ENCODE measurements at places on chromosomes 7 and 10.
A peak's percentile ranks its signal among the peaks of the same experiment; 100 is the strongest.

- no peak for DNase-seq
Observed at GRCh38 chr10:29012926-29013554, 275.8 kb upstream of the LYZL1 start.

DNA sequence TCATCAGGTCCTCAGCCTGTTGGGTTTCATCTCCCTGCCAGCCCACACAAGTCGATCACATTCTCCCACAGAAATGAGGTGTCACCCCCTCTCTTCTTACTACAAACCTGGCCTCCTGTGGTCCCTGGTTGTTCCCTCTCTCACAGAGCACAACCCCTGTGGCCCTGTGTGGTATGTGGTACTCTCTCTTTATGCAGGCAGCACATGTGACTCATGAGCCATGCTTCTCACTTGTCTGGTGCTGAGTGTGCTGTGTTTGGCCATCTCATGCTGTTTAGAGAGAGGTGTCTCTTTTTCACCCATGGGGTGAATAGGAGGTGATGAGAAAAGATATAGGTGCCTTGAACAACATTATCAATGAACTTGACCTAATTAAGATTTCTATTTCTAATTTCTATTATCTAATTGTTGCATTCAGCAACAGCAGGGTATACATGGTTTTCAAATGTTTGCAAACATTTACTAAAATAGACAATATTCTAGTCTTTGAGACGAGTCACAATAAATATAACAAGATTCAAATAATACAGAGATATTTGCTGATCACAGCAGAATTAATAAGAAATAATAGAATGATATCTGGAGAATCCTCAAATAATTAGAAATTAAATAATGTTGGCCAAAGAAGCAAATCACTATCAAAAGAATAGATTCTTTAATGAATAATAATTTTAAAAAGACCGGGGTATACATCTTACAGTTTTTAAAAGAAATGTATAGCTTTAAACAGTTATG lies 633.8 kb upstream of the IGFBP3 start:
- DNase-seq = no peak

- no peak for DNase-seq
Observed at GRCh38 chr10:77967611-77968022, 41.1 kb upstream of the DLG5 start.

DNA sequence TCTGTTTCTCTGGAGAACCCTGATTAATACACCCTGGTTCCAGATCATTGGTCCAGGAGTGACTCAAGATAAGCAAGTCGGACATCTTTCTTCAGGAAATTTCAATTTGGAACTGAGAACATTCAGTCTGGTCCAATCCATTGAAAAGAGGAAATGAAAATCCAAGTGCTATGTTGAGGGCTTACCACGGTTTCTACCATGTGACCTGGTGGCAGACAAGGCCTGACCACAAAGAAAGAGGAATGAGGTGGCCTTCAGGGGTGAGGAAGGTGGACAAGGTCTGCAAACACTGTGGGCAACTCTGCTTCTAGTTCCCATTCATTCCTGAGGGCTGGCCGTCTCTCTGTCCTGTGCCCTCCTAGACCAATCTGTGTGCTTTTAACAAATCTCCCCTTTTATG lies 149.2 kb upstream of the GHITM start:
- no peak for DNase-seq

GRCh38 chr10:62614389-62615157 lies 189.9 kb upstream of the ADO start:
- no peak for DNase-seq

DNA sequence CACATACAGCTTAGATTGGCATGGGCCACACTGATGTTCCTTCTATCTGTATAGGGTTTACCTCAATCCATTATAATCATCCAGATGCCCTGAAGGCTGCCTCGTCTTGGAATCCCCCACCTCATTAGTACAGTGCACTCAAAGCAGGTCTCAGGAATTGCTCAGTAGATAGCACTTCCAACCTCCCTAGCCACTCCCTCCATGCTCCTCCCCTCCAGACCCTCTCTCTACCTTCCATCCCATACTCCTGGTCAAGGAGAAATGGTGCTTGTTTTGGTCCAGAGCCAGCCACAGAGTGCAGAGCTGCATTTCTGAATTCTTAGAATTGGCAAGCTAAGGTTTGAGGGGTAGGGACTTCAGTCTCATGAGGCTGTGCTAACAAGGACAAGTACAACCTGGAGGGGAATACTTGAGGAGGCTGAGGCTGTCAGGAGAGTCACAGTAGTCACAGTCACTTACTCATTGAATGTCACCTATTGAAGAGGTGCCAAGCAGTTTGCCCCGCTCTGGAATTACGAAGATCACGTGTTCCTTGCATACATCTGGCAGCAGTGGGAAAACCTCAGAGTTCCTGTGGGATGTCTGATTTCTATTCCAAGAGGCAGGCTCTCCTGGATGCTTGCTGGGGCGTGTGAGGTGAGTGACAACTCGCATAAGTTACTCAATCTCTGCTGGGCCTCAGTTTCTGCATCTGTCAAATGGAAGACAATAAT lies 60.7 kb upstream of the ZNF746 start:
- DNase-seq = no peak

- no peak for DNase-seq
Observed at GRCh38 chr7:68166525-68166924, 1169.9 kb downstream of the TYW1 start.

DNA sequence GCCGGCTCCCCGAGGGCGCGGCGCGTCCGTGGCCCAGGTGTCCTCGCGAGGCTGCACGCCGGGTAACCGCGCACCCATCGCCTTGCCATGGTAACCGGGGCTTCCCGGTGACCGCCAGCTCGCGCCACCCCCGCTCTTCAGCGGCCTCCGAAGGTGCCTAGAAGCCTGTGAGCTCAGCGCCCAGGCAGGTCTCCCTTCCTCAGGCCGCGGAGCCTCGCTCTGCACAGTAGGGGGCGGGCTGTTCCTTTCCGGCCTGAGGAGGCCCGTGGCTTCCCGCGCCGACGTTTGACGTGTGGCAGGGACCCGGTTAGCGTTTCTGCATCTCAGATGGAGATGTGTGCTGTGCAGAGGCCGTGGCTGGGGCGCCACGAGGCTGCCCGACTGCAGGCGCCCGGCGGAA lies 117.1 kb downstream of the DYNC2I1 start:
- peak; percentile 38 for DNase-seq

GRCh38 chr10:60942788-60943315 lies 1.1 kb downstream of the RHOBTB1 start:
- peak; percentile 3 for DNase-seq

DNA sequence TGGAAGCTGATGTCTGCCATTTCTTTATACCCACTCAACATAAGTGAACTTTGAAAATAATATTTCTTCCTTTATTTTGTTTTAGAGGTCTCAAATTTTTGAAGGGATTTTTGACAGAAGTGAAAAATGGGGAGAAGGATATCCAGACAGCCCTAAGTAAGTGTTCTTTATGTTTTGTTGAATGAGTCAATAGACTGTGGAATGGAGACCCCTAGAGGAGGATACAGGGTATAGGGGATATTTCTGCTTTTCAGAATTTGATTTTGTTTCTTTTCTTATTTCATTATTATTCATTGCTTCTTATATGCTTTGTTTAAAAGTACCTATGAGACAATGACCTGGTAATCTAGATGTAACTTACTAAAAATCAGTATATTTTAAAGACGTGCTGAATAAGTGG lies 34.4 kb downstream of the PLEKHA8 start:
- DNase-seq = no peak

DNA sequence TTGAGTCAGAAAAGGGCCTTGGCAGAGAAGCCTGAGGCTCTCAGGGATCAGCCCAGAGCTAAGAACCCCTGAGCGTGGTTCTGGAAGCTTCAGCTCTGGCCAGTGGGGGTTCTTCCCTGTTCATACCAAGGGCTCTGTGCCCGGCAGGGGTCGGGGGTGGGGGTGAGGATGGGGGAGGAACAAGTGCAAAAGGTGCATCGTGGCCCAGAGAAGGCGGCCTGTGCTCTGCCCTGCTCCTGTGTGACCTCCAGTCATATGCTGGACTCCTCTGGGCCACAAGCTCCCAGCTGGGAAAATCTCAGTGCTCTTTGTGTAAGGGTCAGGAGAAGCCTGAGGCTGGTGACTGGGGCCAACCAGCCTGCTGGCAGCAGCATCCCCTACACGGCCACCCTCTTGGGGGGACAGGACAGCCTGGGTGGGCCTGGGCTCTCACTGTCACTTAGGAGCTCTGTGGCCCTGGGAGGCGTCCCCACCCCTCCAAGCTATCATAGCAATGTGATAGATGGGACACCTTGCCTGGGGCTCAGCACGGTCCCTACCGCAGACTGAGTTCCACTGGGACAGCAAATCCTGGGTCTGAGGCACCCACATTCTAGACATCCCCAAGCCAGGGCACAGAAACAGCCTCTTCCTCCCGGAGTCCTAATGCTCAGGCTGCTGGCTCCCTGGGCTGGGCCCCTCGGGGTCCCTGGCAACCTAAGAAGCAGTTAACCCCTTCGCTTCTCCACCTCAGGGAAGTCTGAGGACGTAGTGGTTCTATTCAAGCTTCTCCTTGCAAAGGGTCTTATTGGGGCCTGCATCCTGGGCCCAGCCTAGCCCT lies 2.5 kb downstream of the MMRN2 start:
- no peak for DNase-seq

- no peak for DNase-seq
Observed at GRCh38 chr7:73919694-73920375, 58.9 kb downstream of the TMEM270 start.

DNA sequence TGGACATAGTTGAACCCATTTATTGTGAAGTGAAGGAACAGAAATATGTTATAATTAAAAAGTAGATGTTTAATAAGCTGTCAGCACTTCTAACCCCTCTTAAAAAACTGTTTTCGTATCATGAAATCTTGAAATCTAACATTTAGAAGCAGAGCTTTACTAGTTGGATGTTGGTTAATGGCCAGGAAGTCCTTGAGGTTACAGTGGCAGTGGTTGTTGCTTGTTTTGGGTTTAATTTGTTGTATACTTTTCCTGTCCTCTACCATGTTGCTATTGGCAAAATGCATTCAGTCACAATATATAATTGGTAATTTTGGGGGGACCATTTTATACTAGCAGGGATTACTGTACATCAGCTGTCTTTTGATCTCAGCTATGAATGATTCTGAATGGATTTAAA lies 60.7 kb downstream of the EXOC4 start:
- no peak for DNase-seq

DNA sequence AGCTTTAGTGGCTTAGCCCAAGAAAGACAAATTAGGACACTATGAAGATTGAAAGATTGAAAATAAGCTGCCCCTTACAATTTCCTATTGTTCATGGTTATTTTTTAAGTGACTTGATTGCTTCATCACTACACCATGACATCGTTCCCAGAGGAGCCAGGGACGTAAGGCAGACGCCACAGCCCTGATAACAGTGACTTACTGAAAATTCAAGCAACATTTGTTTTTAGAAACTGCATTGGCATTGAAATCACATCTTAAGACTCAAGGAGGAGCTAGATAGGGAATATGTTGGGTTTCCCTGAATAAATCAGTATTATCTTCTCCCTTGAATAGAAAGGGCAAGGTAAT lies 38.7 kb upstream of the ANK3 start:
- DNase-seq = no peak

DNA sequence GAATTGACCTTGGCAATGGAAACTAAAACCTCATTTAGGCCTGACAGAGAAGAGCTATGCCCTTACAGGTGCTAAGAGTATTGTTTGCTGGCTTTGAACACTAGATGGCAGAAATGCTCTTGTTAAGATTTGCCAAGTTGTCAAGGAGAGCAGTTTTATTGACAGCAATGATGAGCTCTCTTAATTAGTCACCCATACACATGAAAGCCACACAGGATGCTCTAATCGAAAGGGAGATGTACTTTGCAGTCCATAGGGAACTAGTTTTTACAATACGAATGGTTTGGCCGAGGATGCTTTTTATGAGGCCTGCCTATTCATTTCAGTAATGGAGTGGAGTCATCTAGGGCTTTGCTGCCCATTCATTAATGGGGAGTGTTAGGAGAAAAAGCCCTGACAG lies 45.4 kb upstream of the MBL2 start:
- no peak for DNase-seq

DNA sequence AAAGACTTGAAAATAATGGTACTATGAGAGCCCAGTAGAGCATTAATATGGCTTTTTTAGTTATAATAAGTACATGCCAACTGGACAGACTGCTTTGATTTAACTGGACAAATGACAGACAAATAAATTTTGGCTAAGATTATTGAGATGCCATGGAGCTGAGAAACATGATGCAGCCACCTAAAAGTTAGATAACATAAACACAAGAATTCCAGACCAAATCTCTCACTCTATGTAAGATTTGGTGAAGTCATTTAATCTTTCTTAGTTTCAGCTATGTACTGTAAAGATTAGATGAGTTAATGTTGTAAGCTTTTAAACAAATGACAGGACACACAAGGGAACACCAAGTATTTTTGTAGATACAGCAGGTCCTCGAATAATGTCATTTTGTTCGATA lies 118.2 kb downstream of the CACNA2D1 start:
- DNase-seq = no peak
